ENCODE measurements at places on chromosomes 4 and X.

DNA sequence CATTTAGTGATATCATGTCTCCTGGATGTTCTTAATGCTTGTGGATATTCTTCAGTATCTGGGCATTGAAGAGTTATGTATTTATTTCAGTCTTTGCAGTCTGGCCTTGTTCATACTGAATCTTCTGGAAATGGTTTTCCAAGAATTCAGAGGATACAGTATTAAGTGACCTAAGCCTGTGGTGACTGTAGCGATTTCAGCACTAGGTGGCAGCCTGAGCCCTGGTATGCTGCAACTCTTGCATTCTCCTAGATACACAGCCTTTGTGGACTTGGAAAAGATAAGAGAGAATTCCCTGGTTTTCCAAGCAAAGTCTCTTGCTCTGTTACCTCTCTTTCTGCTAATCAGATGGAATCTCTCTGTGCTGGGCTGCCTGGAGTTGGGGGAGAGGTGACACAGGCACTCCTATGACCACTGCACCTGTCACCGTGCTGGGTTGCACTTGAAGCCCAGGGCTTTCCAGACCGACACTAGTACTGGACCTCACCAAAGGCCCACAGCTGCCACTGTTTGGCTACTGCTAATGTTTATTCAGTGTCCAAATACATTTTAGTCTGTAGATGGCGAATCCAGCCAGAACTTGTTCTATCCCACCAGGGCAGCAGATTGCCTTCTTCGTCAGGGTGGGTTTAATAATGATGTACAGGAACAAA, 19.3 kb upstream of the SPIN2A start:
- DNase-seq = no peak

GRCh38 chrX:78331708-78332107, 4.3 kb upstream of the CYSLTR1 start:
- DNase-seq = no peak

GRCh38 chrX:50721764-50722521, 92.1 kb downstream of the SHROOM4 start:
- no peak for DNase-seq

- DNase-seq = no peak
These were observed 225.4 kb upstream of the AGA start for GRCh38 chr4:177667687-177668086.

GRCh38 chr4:81631958-81632441, 160.3 kb upstream of the RASGEF1B start:
- DNase-seq = no peak

All from central memory CD4-positive, alpha-beta T cell (primary cell).